Nephron progenitor cell (in vitro differentiated cells): ENCODE measurements at places on chromosomes 1 and 21.

DNA sequence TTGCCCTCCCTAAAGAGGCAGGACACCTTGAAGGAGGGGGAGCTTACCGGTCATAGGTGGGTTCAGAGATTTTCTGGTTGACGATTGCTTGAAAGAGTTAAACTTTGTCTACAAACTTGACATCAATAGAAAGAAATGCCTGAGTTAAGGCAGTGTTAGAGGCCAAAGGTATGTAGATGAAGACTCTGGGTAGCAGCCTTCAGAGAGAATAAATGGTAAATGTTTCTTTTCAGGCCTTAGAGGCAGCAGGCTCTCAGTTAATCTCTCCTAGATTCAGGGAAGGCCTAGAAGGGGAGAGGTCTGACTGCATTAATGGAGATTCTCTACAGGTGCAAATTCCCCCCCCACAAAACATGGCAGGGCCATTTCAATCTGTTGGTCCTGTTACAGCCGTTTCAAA, 27.7 kb downstream of the MX1 start:
- DNase-seq = no peak

DNA sequence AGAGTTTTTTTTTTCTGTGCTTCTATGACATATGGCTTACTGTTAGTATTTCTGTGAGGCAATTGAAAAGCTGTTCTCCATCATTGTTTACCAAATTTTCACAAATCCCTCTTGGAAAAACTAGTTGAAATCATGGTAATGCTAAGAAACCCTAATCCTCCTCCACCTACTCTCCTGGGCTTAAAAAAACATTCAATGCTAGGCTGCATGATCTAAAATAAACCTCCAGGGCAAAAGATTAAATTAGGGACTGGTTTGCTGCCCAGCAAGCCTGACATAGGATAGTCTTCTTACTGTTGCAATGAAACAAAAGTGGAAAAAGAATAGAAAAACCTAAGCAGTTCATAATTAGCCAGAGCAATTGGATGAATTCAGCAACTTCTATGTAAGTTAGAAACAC, 16.1 kb downstream of the C1orf52 start:
- DNase-seq = no peak

- no peak for DNase-seq
Measured at GRCh38 chr21:42075686-42076471, 4.8 kb downstream of the UMODL1 start.

GRCh38 chr1:235976490-235976889, 88.4 kb downstream of the NID1 start:
- DNase-seq = no peak

DNA sequence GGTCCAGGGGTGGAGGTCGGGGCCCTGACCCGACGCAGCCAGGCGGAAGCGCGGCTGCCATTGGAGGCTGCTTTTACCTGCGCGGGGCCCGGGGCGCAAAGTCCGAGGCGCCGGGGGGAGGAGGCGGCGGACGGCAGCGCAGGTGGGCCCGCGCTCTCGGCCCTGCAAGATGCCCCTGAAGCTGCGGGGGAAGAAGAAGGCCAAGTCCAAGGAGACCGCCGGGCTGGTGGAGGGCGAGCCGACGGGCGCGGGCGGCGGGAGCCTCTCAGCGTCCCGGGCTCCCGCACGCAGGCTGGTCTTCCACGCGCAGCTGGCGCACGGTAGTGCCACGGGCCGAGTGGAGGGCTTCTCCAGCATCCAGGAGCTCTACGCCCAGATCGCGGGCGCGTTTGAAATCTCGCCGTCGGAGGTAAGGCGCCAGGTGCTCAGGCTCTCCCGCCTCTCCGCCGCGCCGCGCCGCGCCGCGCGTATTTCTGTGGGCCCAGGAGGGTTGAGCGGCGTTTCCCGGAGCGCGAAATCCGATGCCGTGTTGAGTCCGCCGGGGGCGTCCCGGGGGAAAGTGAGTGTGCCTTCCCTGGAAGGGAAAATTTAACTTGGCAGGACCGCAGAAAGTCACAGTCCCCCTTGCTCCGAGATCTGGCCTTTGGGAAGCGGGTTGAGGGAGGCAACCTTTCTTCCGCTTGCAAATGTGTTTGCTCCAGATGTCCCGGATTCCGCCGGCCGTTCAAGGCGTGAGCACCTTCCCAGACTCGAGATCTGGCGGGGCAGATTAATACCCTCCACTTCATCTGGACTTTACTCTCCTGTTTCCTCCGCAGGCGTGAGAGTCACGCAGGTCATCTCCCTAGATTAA, at the start of gene GIPC2:
Gene GIPC2, plus strand, starts transcription at position 41 of the 853 bp plus-strand sequence. Its CDS starts 129 bp downstream, at position 170.
- peak; percentile 69 for DNase-seq
